Iris pigment epithelial cell (primary cell): ENCODE measurements at places on chromosomes 4 and X.

GRCh38 chr4:107330916-107331315 is 294.8 kb upstream of the DKK2 start:
- no peak for DNase-seq

DNA sequence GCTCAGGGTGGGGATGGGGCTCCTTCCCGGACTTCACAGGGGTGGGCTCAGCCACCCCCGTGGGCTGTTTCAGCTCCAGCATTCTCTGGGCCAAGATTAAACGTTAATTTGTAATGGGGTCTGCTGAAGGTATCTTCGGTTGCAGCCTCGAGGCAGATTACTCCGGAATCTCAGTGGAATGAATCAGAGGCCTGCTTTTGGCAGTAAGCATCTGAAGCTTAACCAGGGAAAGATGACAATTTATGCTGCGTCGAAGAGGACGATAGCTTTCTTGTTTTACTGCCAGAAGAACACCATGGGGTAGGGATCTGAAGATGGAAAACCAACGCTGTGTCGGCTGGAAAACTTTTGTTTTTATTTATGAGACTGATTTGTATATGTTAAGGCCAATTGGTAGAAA is 129.2 kb upstream of the MSX1 start:
- DNase-seq: peak; percentile 29

DNA sequence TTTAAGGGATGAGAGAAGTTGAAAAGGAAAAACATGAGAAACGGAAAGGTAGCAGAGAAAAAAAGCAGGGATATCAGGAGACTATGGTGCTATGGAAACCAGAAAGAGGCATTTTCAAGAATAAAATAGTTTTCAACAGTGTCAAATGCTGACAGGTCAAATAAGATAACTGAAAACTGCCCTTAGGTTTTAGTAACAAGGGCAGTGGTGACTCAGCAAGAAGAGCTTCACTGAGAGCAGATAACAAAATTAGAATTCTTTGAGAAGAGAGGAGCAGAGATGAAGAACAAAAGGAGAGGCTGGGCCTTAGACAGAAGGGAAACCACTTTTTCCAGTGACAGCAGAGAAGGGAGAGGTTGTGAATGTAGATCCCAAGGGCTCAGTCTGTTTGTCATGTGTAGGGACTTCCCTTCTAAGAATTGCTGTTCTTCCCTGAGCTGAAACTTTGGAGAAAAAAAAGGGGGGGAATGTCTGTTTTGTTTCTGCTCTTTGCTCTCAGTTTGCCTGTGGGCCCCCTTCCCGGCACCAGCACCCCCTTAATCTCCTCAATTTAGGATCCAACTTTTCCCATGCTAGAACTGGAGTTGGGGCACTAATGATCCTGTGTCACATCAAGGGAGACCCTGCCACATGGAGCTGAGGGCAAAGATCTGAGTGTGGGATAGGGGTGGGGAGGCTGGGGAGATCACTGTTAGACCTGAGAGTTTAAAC is 26.8 kb upstream of the MAGEA10 start:
- DNase-seq: no peak

DNA sequence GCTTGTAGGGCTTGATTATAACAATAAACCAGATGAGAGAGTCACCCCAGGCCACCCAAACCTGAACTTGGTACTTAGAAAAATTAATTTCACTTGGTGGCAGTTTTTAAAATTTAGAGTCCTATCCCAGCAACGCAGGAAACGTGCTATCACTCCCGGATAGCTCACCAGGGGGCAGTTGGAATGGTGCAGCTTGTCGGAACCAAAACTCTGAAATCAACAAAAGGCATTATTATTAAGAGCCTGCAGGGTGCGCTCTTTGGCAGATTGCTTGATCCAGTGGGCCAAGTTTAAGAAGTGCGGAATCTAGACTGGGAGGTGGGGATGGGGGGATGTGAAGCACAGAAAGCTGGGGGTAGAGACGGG is 2.4 kb downstream of the FRAS1 start:
- peak; percentile 81 for DNase-seq

DNA sequence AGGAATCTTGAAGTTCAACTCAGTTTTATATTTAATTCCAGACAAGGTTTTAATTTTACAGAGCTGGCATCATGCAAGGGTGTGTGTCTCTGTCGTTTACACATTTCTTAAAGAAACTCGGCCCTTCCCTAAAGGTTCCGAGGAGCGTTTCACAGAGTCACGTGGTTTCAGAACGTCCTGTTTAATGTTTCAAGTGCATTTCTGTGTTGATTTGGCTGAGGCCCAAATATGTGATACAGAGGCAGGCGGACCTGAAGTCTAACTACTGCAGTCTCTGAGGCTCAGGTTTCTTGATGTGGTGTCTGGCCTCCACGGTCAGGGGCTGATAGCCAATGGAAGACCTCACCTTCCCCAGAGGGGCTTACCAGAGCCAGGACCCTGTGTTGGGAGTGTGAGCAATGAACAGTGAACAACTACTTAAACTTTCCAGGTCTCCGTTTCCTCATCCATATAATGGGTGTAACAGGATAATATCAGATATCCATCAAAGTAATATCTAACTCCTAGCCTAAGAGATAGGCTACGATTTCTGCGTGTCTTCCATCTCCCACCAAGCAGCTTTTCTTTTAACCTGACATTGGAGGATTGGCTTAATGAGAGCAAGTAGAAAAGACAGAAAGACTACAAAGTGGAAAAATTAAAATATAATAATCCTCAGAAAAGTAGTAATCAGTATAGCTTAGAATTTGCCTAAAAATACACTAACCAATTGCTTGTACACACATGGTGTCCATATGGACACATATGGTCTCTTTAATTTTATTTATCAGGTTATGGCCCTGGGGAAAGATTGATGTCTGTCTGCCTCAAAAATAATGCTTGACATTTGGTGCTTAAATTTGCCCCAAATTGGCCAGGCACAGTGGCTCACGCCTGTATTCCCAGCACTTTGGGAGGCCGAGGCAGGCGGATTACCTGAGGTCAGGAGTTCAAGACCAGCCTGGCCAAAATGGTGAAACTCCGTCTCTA is 50.0 kb upstream of the TRIM2 start:
- peak; percentile 88 for DNase-seq

DNA sequence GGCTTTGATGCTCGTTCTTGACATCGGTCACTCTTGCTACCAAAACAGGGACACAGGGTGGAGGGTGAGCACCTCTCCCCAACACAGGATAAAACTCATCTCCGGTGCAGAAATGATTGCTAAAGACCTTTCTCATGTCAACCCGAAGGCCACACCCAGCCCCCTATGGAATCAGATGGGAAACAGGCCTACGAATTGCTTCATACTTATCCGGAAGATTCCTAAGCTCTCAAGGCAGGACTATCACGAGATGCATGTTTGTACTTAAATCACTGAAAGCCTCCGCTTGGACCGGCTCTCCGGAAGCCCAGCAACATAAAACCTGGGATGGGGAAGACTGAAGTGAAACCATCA is 74.9 kb downstream of the MTMR1 start:
- DNase-seq: no peak

- peak; percentile 35 for DNase-seq
These were observed 120.4 kb downstream of the ARSF start for GRCh38 chrX:3161681-3162080.

DNA sequence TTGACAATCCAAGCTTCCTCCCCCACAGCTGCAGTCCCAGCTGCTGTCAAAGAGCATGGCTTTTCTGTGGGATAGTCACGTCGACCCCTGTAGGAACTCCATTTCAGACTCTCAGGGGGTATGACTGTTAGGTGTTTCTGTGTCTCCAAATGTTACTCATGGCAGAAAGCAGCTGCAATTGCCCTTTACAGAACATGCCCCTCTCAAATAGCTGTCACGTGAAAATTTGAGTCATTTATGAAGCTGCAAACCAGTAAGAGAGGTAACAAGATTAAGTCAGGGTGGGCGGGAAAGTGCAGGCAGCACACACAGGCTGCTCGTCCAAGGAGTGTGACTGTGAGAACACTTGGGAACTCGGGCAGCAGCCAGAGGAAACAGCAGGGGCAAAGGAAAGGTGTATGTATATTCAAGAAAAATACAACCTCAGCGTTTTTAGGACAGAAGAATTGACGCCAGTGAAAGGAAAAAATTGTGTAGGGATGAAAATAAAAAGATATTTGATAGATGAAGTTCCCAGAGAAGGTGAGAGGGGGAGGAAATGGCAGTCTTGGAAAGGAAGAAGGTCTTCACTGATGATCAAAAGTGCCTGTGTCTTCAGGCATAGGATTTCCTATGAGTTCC is 66.5 kb upstream of the TMEM184C start:
- peak; percentile 72 for DNase-seq

DNA sequence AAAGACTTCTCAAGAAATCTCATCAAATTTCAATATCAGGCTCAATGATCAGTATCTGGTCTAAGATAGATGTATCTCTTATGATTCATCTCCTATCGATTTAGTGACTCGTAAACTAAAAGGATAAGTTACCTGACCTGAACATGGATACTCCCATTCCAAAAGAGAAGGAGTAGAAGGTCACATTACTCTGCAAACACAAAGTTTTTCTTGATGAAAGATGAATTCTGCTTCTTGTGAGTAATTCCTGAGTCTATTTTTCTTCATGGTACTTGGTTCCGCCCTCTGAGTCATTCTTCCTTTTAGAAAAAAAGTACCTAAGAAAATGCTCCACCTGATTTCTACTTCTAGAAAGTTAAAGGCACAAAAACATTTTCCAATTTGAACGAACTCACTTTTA is 223.1 kb upstream of the SLIT2 start:
- peak; percentile 66 for DNase-seq

- no peak for DNase-seq
These were observed 59.5 kb downstream of the APBB2 start for GRCh38 chr4:41154814-41155177.

DNA sequence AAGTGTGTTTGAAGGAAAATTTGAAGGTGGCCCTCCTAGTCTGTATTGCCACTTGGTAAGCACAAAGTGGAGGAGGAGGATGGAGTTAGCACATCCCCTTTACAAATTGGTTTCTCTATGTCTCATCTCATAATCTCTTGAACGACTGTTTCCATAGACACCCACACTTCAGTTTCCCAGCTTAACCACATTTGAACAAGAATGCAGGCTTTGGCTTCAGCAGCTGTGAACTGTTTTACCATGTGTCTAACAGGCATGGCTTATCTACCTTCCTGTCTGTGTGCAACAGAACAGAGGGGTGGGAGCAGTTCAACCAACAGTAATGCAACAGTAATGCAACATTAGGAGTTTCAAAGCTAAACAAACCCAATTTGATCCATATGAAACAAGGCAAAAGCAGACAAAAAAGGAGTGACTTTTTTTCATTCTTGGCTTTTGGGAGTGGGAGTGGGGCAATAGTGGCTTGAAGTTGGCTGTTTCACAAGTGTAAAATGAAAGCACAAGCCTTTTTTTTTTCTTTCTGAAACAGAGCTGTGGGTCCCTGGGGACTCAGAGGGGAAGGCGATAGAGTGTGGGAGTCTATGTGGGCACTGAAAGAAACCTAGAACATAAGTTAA is 108.0 kb downstream of the ITM2A start:
- no peak for DNase-seq

GRCh38 chr4:73803213-73803612 is 33.3 kb upstream of the CXCL6 start:
- DNase-seq: peak; percentile 17

DNA sequence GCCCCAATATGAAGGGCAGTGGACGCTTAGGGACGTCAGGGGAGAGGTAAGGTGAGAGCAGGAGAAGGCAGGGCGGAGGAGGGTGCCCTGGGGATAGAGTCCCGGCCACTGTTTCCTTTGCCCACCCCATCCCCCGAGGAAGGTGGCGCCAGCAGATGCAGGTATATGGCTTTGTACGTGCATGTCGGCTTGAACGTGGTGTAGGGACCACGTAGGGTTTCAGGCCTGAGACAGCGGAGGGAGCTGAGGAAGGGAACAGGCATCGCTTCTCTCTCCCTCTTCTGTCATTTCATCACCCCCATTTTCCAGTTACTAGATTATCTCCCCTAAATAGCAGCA is 97.9 kb downstream of the PHKA2 start:
- DNase-seq: peak; percentile 4
